NCI-H526 treated with DMSO at 0.1 percent for 48 hours (cell line): ENCODE measurements at places on chromosomes 6 and 20.

DNA sequence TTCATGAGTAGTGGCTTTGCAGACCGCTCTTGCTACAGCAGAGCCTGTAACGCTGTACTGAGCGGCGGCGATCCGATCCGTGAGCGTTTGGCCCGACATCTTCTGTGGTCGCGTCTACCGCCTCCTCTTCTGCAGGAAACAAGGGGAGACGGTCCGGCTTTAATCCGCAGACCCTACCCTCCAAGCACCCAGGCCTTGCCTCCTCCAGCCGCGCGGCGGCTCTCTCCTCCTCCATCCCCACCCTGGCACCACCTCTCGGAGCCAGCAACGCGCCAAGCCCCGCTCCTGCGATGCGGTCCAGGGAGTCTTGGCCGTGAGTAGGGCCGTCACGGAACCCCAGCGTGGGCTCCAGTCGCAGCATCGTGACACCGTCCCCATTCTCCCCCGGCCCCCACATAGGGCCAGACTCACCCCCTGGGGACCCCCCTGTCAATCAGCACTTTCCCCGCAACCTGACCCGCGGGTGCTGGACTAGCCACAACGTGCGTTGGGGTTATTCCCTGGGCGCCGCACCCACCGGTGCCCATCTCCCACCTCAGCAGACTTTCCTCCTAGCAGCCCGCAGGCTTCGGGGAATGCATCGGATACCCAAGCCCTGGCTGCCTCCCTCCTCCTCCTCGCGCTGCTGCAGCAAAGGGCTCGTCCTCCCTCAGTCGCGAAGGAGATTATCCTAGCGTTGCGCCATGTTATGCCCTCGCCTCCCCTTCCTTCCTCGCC is 914 bp downstream of the SNAP91 start:
- peak; percentile 32 for DNase-seq

DNA sequence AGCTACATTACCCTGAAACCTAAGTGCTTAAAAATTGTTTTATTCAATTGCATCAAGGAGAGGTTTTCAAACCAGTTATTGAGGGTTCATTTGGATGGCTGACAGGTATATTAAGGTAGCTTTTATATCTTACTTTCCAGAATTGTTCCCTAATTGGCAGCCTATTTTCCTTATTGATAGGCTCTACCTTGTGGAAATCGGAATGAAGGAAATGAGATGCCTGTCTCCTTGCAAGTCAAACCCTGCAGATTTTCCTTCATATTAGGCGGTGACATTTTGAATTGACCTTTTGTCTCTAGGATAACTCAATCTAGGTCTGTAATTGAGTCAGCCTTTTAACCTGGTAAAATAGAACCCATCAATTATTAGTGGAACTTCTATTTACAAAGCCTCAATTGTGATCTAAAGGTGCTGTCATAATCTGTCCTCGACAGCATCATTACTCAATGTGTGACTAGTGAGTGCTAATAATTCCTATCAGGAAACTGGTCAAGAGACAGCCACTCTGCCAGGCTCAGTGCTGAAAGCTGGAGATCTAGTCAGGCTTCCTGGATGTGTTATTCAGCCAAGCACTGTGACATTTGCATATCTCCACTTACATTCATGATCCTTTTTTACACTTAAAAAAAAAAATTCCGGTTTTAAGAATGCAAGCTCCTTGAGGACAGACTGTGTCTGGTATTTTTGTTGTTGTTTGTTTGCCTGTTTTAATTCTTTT is 20.1 kb downstream of the OPRM1 start:
- peak; percentile 7 for DNase-seq

GRCh38 chr6:155116571-155116910 is 121.4 kb downstream of the TIAM2 start:
- DNase-seq, result no peak

DNA sequence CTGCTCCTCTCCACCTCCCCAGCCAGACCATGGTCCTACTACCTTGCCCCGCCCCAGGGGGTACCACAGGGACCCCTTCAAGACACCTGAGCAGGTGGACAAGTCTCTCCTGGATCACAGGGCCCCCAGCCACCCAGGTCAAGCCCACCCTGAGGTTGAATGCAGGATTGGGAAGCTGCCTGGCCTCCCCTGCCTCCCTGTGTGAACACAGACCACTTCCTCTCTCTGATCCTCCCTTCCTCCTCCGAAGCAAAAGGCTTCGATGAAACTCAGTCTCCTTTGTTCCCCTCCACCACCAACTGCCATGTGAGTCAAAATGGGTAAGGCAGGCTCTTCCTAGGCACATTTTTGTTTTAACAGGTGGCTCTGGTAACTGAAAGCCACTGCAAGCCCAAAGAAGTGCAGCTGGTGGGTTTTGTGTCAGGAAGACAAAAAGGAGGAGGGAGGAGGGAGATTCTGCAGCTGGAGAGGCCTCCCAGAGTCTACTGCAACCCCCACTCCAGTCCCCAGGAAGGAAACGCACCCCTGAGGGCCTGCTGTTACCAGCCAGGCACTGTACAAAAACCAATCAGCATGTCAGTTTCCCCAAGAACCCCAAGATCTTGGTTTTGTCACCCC is 5.4 kb downstream of the ADA start:
- no peak for DNase-seq

DNA sequence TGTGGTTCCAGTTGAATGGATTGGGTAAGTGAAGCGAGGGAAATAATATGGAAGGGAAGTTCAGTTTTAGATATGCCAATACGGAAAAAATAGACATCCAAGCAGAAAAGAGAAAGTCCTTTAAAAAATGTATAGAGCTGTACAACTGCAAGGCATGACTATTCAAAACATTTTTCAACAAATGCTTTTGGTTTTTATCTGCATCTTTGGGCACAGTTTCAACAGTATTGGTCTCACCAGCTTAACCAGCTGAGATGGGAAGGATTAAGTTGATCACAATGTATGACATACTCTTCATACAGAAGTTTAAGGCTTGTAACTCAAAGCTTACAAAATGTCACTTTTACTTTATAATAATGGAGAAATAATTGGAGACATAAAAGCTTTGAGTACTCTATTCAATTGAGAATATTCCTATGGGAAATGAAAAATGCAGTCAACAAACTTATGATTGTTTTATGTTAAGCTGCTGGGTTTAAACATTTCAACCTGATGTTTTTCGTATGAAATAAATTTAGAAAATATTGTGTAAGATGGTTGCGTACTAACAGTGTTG is 16.3 kb upstream of the UTRN start:
- DNase-seq, result no peak

GRCh38 chr6:44201200-44201599 is 15.5 kb upstream of the MYMX start:
- no peak for DNase-seq

DNA sequence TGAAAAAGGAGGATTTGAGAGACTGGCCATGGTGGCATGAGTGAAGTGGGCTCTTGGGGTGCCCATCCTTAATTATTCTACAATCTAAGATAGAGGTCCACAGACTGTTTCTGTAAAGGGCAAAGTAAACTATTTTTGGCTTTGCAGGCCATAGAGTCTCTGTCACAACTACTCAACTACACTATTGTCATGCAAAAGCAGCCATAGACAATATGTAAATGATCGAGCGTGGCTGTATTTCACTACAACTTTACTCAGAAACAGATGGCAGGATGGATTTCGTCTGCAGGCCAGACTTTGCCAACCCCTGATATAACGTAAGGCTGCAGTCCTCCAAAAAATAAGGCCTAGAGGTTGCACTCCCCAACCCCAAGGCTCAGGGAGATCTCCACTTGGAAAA is 58.2 kb upstream of the NAA20 start:
- DNase-seq, result no peak

DNA sequence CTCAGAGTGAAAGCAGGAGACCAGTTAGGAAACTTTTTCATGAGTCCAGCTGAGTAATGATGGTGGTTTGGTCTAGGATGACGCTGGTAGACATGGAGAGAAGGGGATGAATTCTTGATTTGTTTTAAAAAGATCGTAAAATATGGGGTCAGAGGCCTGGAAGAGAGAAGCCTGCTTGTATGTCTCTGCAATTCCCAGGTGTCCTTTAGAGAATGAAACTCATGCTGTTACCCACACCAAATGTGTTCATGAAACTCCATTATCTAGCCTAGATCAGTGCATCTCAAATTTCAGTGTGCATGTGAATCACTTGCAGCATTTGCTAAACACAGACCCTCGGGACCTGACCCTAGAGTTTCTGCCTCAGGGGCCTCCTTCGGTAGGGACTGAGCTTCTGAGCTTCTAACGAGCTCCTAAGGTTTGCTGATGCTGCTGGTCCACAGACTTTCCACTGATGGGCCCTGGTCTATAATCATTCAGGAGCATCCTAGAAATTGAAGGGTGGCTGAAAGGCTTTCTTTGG is 302.0 kb upstream of the PLCB4 start:
- DNase-seq, result no peak

- DNase-seq, result peak; percentile 72
Measured at GRCh38 chr6:44216677-44217331, at the start of gene MYMX. TSS of gene MYMX (plus strand) at chr6:44216926. CDS start at chr6:44217472, 546 bp downstream.

DNA sequence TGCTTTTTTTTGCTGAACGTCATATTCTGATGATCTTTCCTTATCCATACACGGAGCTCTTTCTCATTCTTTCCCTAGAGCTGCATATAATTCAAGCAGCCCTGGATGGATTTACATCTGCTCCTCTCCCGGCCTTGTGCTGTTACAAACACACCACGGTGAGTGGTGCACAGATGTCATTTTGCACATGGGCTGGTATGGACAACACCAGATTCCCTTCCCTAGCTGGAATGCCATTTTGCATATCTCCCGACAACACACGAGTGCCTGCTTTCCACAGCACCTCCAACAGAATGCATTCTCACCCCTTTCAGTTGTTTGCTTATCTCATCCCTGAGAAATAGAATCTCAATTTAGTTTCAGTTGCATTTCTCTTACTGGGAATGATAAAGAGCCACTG is 69.5 kb upstream of the AFDN start:
- peak; percentile 6 for DNase-seq

DNA sequence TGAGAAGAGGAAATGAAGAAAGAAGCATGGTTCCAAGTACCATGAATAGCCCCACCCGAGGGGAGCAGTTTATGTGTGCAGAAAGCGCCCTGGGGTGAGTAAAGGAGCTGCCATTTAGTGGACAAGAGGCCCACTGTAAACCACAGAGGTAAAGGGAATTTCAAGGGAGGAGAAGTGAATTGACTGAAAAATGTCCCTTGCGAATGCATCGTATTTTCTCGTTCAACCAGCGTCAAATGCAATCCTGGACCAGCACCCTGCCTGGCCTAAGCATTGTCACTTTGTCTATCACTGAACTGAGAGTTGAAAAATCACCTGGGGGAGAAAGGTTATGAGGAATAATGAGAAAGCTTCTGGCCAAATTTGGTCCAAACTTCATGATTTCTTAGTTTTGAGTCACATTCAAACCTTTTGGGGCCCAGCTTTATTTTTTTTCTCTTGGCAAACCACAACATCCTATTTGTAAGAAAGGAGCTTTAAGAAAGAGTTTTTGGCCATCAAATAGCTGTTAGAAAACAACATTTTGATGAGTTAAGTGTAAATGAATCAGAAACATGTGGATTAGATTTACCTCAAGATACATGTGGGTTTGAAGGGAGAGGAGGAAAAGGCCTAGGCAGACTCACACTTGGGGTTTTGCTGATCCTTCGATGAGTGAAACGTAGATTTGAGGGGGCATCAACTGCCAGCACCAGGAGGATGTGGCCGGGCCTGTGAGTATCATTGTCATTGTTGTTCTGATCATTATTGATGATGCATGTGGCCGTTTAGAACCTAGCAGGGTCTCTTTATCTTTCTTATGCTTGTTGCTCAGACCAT is 214.0 kb downstream of the CLIC5 start:
- DNase-seq, result no peak

DNA sequence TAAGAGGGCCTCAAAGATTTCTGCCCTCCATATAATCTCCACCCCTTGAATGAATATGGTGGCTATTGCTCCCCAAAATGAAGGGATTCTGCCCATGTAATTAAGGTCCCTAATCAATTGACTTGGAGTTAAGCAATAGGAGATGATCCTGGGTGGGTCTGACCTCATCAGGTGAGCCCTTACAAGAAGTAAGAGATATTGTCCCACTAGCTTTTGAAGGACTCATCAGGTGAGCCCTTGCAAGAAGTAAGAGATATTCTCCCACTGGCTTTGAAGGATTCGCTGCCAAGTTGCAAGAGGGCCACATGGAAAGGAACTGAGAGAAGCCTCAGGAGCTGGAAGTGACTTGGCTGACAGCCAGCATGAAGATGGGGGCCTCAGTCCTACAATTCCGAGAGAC is 103.4 kb downstream of the BMP7 start:
- no peak for DNase-seq

- no peak for DNase-seq
Measured at GRCh38 chr20:49937027-49937929, 1.1 kb downstream of the RNF114 start.

GRCh38 chr20:23493172-23493772 is 2.4 kb downstream of the CST8 start:
- DNase-seq, result no peak

GRCh38 chr6:98343004-98343403 is 491.4 kb upstream of the POU3F2 start:
- peak; percentile 41 for DNase-seq

DNA sequence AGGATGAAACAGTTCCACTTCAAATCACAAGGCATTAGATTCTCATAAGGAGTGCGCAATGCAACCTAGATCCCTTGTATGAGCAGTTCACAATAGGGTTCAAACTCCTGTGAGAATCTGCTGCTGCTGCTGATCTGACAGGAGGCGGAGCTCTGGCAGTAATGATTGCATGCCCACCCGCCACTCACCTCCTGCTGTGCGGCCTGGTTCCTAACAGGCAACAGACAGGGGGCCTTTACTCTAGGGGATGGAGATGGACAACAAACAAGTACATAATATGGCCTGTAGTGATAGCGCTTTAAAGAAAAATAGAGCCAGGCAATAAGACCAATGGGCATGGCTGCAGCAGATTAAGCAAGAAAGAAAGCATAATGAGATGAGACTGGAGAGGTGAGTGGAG is 2.7 kb upstream of the TBC1D22B start:
- no peak for DNase-seq

- DNase-seq, result no peak
Measured at GRCh38 chr6:1524040-1524480, 85.7 kb upstream of the FOXC1 start.

GRCh38 chr6:81253821-81254220 is 498.7 kb downstream of the TENT5A start:
- no peak for DNase-seq

- DNase-seq, result no peak
Measured at GRCh38 chr20:38157635-38158495, 7.2 kb downstream of the TGM2 start.

- no peak for DNase-seq
Measured at GRCh38 chr6:130189531-130190397, 33.0 kb downstream of the SAMD3 start.

DNA sequence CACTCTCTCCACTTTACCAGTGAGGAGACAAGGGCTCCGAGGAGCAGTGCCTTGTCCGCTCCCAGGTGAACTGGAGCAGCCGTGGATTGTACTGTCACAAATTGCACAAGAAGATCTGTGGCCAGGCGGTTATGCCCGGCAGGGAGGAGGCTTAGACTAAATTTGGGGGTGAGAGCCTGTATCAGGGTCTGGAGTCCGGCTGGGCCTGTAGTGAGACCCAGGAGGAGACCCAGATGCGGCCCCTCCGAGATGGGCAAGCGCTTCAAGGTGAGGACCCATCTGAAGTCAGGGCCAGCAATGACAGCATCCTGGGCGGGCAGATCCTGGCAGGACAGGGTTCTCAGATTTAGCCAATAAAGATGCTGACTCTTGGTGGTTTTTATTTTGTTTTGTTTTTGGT is 27.6 kb downstream of the BANF2 start:
- DNase-seq, result no peak

GRCh38 chr6:154380741-154381140 is 24.1 kb upstream of the IPCEF1 start:
- DNase-seq, result no peak
